A172 (cell line): ENCODE measurements at places on chromosomes 3 and 15.

DNA sequence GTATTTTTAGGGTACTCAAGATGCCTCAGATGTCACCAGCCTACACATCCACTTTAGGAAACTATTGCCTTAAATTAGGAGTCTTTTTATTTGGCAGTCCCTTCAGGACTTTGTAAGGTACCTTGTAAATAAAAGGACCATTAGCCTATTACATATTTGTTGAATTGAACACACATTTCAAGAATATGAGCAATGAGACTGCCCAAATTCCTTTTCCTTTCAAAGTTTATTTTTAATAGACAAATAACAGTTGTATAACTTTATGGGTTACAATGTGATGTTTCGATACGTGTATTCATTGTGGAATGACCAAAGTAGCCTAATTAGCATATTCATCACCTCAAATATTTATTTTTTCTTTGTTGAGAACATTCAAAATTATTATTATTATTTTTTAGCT lies 176.7 kb upstream of the PDZRN3 start:
- no peak for DNase-seq

- DNase-seq = no peak
Measured at GRCh38 chr3:78462021-78462420, 1305.8 kb downstream of the ROBO1 start.

GRCh38 chr15:101497017-101497416 lies 7.5 kb upstream of the PCSK6 start:
- DNase-seq = no peak

GRCh38 chr15:40500568-40501330 lies 30.0 kb downstream of the CHST14 start:
- DNase-seq = peak; percentile 23

- DNase-seq = no peak
Measured at GRCh38 chr3:43032646-43033628, 53.8 kb downstream of the GASK1A start.

GRCh38 chr3:150436161-150436560 lies 28.1 kb downstream of the TSC22D2 start:
- no peak for DNase-seq

- DNase-seq = no peak
Measured at GRCh38 chr15:78749831-78750230, 61.4 kb downstream of the ADAMTS7 start.

DNA sequence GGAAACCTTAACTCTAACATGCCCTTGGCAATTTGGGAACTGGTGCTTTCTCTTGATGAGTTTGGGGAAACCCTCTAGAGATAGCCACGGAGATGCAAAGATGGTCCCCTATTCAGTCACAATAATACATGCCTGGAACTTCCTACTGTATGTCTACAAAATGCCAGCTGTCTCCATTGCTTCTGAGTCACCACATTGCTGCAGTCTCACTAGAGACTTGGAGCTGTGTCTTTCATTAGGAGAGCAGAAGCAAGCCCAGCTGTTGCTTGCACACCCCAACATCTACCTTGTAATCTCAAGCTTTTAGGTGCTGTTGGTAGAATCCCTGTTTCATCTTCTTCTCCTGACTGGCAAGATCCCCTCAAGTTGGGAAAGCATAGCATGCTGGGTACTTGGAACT lies 261.0 kb downstream of the ADAMTSL3 start:
- DNase-seq = no peak

DNA sequence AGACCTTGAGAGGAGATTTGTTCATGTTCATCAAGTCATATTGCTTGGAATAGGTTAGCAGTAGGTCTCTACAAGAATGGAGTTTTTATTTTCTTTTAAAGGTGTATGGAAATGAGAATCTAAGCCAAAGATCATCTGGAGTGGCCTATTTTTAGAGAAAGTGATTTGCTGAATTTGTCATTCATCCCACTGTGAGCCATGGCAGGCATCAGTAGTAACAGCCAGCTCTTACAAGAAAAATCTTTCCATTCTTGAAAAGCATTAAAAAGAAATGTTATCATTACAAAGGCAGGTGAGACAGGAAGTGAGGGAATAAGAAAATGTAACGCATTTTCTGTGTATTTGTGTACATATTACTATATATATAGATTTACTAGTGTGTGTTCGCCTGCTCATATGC lies 29.6 kb downstream of the STAC start:
- no peak for DNase-seq

- no peak for DNase-seq
Measured at GRCh38 chr3:110519071-110519470, 552.5 kb upstream of the NECTIN3 start.

DNA sequence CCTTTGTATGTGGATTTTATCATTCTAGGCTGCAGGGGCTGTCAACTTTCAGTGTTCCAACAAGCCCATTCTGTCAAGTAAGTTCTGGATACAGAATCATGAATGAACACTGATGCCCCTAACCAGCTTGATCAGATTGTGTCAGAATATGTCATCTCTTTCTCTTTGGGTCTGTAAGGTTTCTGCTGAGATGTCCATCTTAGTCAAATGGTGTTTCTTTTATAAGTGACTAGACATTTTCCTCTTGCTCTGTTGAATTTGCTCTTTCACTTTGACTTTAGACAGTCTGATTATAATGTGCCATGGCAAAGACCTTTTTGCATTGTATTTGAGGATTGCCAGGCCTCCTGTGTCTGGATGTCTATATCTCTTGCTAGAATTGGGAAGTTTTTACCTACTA lies 660.9 kb upstream of the CBLB start:
- no peak for DNase-seq

DNA sequence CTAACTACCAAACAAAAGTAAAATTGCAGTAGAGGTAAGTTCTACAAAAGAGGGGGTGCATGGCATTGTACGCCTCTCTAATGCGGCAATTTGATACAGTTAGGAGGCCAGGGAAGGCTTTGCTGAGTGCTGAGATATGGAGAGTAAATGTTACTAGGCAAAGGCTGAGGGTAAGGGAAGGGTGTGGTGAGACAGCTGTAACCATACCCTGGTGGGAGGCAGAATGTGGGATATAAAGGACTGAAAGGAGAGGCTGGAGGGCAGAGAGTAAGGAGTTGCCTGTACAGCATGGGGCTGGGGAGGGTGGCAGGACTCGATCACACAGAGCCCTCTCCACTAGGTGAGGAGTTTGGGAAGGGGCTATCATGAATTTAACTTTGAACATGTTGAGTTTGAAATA lies 106.3 kb downstream of the PDCD6IP start:
- DNase-seq = no peak
